ENCODE measurements at places on chromosomes 5 and 9. TPM values are rescaled to one million over a fixed set of nuclear protein-coding genes. Genes with fewer than 3 reads are reported as not detected.

GALNT12 gene
- total RNA-seq = 69.5 TPM

ARAP3 gene
- 4.8 TPM for total RNA-seq

LCN6 gene
- not detected for total RNA-seq

RPP25L gene
- 30.6 TPM for total RNA-seq

PCDH1 gene
- total RNA-seq = 1.4 TPM

TMEFF1 gene
- total RNA-seq = 2.5 TPM

EPB41L4B gene
- 0.12 TPM for total RNA-seq
